ENCODE measurements at places on chromosomes 13 and 19. TPM values are rescaled to one million over a fixed set of nuclear protein-coding genes. Genes with fewer than 3 reads are reported as not detected.

The F10 gene
- 1.1 TPM for total RNA-seq

GRCh38 chr19:51621178-51621577 is 9.0 kb downstream of the SIGLEC5 start:
- no peak for DNase-seq

The ZNF577 gene
- 4.8 TPM for total RNA-seq

- no peak for DNase-seq
Measured at GRCh38 chr13:95564733-95565291, 12.3 kb downstream of the CLDN10 start.

DNA sequence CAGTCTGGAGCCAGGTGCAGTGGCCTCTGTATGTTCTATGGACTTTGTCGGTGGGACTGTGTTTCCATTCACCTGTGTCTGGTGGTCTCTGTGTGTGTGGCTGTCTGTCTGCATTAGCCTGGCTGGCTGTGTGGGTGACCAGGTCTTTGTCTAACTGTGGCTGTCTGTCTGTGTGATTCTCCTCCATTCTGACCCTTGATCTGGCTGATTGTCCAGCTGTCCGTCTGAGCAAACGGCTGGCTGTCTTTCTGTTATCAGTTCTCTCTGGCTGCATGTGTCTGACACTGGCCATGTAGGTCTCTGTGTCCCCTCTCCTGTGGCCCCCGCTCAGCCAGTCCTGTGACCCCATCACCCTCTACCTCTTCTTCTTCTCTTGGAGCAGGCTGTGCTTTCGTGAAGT is 53.2 kb downstream of the CELF5 start:
- DNase-seq = no peak

- no peak for DNase-seq
Measured at GRCh38 chr19:28520998-28521568, 691.9 kb downstream of the UQCRFS1 start.

The TEX101 gene
- total RNA-seq = not detected

DNA sequence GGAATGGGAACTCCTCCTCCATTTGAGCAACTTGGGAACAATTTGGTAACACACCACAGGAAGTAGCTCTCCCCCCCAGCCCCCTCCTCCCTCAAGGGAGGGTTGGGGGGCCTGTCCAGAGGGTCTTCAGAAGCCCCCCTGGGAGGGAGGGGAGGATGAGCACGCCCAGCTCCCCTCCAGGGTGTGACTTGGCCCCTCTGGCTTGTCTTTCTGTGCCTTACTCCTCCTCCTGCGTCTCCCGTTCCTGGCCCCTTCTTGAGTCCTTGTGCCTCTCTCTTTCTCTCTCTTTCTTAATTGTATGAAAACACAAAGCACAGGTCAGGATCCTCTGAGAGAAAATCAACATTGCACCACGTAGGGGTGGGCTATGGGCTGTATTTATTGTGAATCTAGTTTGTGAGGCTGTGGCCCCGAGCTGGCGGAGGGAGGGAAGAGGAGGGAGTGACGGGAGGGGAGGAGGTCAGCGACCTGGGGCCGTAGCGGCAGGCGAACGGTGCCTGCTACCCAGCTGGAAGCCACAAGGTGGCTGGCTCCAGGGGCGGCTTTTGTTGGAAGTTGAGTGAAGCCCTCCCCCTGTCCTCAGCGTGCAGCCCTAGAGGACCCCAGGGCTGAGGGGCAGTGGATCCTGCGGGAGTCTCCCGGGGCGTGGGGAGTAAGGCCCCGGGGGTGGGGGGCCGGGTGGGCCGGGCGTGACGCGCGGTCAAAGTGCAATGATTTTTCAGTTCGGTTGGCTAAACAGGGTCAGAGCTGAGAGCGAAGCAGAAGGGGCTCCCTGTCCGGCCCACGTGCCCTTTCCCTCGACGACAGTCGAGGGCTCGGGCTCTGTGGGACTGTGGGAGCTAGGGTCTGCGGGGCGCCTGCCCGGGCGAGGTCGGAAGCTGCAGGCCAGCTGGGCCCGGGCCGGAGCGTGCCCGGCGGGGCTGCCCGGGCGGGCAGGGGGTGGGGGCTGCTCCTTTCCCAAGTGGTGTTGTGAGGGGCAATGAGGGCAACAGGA is 6.4 kb downstream of the LYL1 start:
- DNase-seq = no peak

DNA sequence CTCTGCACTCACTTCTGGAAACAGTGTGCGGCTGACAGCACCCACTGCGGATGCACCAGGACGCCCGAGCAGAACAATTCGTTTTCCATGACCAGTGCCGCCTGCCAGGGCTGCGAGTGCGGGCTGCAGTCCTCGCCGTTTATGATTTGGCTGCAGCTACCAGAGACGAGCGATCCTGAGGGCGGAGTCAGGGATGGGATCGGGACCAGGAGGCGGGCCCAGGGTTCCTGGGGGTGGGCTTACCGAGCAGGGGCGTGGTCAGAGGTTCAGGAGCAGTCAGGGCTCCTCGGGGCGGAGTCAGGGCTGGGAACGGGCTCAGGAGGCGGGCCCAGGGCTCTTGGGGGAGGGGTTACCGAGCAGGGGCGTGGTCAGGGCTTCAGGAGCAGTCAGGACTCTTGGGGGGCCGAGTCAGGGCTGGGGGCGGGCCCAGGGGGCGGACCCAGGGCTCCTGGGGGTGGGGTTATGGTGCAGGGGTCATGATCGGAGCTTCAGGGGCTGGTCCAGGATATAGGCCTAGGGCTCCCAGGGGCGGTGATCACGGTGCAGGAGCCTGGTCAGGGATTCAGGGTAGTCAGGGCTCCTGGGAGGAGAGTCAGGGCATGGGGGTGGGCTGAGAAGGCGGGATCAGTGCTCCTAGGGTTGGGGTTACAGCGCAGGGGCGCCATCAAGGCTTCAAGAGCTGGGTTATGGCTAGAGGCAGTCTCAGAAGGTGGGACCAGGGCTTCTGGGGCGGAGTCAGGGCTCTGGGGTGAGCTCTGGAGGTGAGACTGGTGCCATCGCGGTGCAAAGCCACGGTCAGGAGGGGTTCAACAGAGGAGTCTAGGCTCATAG is 1.7 kb downstream of the KLK4 start:
- DNase-seq = no peak

GRCh38 chr19:29432677-29433076 is 93.1 kb upstream of the VSTM2B start:
- DNase-seq = no peak

The OR10H1 gene
- not detected for total RNA-seq

The LILRB3 gene
- total RNA-seq = 1.9 TPM

The CYP4F12 gene
- 1.7 TPM for total RNA-seq

DNA sequence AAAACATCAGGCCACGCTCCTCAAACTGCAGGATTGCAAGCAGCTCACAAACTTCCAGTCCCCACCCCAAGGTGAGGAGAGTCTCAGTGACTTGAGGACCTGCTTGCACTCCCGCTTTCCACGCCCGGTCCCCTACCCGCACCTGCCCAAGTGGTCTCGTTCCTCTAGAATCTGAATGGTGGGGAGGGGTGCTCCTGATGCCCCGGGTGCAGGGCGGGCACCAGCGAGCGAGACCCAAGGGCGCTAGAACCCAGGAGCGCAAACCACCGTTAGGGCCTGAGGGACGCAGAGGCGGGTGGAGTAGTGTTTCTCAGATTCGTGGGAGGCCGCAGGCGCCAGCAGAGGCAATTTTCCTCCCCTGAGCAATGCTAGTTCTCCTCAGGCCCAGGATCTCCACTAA is 40.3 kb downstream of the SOX1 start:
- no peak for DNase-seq

The KIR2DL3 gene
- total RNA-seq = not detected
